Activated naive CD4-positive, alpha-beta T cell treated with anti-CD3 and anti-CD28 coated beads, Interleukin-2, amount 50 U/mL, for 72 hours (primary cell): ENCODE measurements at places on chromosomes 1 and 21. TPM values are rescaled to one million over a fixed set of nuclear protein-coding genes. Genes with fewer than 3 reads are reported as not detected.

GRCh38 chr1:241834733-241835377, 13.1 kb upstream of the EXO1 start:
- no peak for DNase-seq

GRCh38 chr1:5746611-5747425, 245.4 kb downstream of the NPHP4 start:
- DNase-seq = no peak

PARS2 gene
- total RNA-seq = 6.7 TPM

DNA sequence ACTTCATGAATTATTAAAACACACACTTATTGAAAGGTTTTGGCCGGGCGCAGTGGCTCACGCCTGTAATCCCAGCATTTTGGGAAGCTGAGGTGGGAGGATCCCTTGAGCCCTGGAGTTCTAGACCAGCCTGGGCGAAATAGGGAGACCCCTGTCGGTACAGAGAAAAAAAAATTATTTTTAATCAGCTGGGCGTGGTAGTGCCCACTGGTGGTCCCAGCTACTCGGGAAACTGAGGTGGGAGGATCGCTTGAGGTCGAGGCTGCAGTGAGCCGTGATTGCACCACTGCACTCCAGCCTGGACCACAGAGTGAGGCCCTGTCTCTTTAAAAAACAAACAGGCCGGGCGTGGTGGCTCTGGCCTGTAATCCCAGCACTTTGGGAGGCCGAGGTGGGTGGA, 1.7 kb downstream of the GABPB2 start:
- DNase-seq = no peak

S100A8 gene
- total RNA-seq = not detected

GRCh38 chr21:34673006-34673405, 4.2 kb downstream of the CLIC6 start:
- DNase-seq = no peak

DNA sequence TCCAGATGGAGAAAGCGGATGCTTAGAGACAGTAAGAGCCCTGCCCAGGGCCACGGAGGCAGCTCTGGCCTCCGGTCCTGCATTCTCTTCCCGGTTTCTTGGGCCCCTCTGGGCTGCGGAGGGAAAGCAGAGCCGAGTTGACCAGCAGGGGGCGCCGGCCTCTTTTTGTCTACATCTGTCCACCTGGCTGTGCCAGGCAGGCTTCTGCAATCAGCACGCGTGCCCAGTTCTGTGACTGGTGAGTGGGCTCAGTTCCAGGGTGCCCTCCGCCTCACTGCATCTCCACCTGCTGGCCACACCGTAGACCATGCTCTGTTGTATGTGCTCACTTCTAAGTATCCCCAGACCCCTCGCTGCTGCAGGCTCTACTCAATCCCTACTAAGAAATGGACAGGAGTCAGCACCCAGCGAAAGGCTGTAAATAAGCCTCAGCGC, 6.7 kb upstream of the HUNK start:
- DNase-seq = no peak

- DNase-seq = peak; percentile 14
Observed at GRCh38 chr1:68442822-68443556, 6.8 kb downstream of the RPE65 start.

DNA sequence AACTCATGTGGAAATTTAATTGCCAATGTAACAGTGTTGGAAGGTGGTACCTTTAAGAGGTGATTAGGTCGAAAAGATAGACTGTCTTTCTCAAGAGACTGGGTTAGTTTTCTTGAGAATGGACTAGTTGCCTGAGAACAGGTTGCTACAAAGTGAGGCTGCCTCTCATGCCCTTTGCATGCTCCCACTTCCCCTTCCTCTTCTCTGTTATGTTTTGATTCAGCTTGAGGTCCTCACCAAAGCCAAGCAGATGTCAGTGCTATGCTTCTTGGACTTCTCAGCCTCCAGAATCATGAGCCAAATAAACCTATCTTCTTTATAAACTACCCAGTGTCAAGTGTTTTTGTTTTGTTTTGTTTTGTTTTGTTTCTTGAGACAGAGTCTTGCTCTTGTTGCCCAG, 187.0 kb upstream of the RUNX1 start:
- DNase-seq = no peak

DNA sequence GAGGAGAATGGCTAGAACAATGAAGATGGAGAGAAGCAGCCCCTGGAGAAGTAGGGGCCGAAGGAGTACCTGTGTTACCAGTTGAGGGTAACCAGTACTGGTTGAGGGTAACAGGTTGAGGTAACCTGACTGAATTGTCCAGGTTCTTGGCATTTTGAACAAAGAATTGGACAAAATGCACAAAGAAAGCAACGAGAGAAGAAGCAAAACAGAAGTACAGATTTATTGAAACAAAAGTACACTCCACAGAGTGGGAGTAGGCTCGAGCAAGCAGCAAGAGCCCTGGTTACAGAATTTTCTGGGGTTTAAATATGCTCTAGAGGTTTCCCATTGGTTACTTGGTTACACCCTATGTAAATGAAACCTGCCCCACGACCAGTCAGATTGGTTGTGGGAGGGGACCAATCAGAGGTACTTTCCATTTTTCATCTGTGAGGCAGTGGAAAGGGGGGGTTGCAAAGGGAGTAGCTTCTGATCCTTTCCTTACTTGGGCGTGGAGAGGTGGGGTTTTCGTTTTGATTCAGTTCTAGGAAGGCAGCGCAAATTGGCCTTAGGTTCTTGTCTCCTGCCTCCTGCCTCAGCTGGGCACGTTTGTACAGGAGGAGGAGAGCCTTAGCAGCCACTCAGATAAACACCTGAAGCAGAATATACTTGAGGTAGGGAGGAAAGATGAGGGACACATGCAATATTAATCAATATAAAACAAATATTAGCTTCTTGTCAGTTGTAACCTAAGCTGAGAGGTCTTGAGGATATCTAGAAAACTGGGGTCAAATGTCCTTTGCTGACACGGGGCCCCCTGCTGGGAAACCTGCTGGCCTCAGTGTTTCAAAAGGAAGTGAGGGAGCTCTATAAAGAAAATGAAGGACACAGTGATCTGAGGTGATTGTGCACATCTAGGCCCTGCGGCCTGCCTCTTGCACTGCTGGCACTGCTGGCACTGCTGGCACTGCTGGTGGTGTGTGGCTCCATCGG, 14.3 kb upstream of the LSM10 start:
- peak; percentile 66 for DNase-seq
